Amniotic stem cell (primary cell): ENCODE measurements at places on chromosomes 1 and 21.
A peak's percentile ranks its signal among the peaks of the same experiment; 100 is the strongest.

DNA sequence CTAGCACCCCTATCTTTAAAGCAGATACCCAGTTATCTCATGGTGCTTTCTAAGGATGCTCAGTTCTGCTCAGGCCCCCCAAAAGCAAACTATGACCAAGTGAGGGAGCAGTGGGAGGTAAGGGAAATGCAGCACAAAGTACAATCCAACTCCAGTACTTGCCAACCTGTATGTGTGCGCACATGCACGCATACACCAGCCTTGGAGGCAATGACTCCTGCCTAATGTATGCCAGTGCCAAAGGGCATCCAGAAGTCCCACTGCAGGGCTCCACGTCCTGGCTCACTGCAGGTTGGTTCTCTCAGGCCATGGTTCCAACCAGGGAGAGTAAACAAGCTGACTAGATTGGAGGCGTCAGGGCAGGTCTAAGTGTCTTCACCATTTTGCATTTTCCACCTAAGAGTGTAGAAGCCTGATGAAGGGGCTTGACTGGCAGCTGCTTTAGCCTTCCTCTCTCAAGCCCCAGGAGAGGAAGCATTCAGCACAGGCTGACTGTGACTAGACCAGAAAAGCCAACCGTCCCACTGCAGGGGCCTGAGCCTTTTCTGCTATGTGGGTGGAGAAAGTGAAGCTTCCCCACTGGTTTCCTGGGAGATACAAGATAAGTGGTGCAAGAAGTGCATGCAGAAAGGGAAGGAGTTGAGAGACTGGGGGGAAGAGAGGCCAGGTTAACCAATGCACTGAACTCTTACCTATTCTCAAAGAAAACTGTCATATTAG is 7.7 kb downstream of the AMIGO1 start:
- no peak for DNase-seq

DNA sequence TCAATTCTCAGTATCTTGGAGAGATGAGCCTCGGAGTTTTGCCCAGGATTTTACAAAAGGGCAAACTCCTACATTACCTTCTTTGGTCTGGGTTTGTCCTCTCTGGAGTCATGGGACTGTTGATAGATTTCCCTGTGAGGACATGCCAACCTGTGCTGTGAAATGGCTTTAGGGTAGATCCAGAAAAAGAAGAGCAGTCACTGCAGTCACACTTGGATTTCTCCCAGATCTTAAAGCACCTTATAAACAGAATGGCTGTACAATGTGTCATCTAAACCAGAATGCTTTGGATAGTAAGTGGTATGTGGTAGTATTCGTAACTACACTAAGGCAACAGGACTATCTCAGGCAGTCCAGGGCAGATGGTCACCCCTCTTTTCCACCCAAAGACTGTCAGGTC is 1.9 kb upstream of the CSRP1 start:
- DNase-seq, result no peak

- DNase-seq, result peak; percentile 98
Measured at GRCh38 chr1:27725374-27726172, at the start of gene FAM76A. FAM76A (plus strand) TSS chr1:27725961; CDS start chr1:27726081, 120 bp downstream.

GRCh38 chr1:202498542-202498941 is 150.0 kb downstream of the PPP1R12B start:
- DNase-seq, result peak; percentile 33

DNA sequence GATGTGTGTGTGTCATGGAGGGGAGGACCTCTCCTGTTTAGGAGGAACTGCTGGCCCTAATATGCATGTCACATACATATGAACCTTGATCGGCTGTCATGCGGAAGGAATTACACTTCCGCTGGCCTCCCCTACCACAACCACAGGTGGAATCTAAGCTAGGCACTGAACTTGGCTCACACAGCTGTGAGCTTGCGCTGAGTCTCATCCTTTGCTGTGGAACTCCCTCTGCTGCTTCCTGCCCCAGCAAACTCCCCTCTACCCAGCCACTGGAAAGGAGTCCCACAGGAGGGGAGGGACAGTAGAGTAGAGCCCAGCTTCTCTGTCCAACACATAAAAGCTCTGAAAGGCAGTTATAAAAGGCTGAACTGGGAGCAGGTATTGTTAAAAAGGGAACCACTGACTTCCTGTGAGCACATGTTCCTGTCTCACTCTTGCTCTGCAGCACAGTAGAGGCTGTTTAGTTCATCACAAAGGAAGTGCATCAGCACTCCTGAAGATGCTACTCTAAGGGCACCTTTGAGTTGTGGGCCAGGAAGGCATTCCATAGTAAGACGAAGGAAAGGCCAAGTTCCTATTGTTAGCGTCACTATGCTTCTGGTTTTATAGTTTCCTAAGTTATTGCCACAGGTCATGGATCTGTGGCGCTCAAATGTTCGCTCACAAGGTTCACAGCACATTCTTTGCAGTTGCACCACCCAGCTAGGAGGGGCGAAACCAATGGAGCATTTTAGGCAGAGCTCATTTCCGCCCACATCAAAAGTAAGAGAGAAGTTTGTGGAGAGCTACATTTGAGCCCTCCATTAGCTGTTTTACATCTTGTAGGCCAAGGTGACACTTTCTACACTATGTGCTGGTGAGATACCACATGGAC is 17.7 kb upstream of the PTPRC start:
- DNase-seq, result no peak
